Muscle of arm (tissue), 14 donors: ENCODE measurements at places on chromosomes 2 and 18. TPM values are rescaled to one million over a fixed set of nuclear protein-coding genes. Genes with fewer than 3 reads are reported as not detected.

The CRYGC gene
- polyA plus RNA-seq = not detected

The GPR17 gene
- 5.5 TPM for polyA plus RNA-seq

The TMEFF2 gene
- 26.0 TPM for polyA plus RNA-seq

The RTP5 gene
- polyA plus RNA-seq = not detected

The SLC5A7 gene
- polyA plus RNA-seq = 0.18 TPM

The PDE11A gene
- polyA plus RNA-seq = 0.53 TPM

The TIA1 gene
- polyA plus RNA-seq = 347 TPM

The FOXD4L1 gene
- not detected for polyA plus RNA-seq

The SPDYA gene
- 0.71 TPM for polyA plus RNA-seq

The TBR1 gene
- 0.38 TPM for polyA plus RNA-seq

The SPATA3 gene
- polyA plus RNA-seq = not detected

The TSPYL6 gene
- polyA plus RNA-seq = 0.23 TPM

The MEIS1 gene
- polyA plus RNA-seq = not detected

The PSMA8 gene
- 0.12 TPM for polyA plus RNA-seq

The ANTXR1 gene
- polyA plus RNA-seq = 545 TPM

The PLGLB2 gene
- polyA plus RNA-seq = 1.4 TPM

The FHOD3 gene
- 35.0 TPM for polyA plus RNA-seq

The IL36RN gene
- not detected for polyA plus RNA-seq

The CTNNA2 gene
- polyA plus RNA-seq = 3.7 TPM

The MC4R gene
- polyA plus RNA-seq = 0.32 TPM

The PTMA gene
- 506 TPM for polyA plus RNA-seq
